ENCODE measurements at places on chromosomes 5 and 9.
A peak's percentile ranks its signal among the peaks of the same experiment; 100 is the strongest.

DNA sequence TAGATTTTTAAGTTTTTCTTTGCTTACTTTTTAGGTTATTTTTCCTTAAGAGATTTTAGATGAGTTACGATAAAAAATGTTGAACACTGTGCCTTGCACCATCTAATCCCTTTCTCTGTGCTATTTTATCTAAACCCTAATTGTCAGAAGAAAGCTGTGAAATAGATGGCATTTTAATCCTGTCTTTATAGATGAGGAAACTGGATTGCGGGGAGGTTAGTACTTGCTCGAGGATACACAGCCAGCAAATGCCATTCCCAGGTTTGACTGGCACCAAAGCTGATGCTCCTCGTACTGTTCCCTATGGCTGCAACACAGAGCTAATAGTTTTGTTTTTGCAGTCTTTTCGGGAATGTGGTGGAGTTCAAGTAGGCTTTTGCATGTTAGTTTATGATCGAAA lies 82.7 kb downstream of the ZSWIM6 start:
- DNase-seq = no peak

DNA sequence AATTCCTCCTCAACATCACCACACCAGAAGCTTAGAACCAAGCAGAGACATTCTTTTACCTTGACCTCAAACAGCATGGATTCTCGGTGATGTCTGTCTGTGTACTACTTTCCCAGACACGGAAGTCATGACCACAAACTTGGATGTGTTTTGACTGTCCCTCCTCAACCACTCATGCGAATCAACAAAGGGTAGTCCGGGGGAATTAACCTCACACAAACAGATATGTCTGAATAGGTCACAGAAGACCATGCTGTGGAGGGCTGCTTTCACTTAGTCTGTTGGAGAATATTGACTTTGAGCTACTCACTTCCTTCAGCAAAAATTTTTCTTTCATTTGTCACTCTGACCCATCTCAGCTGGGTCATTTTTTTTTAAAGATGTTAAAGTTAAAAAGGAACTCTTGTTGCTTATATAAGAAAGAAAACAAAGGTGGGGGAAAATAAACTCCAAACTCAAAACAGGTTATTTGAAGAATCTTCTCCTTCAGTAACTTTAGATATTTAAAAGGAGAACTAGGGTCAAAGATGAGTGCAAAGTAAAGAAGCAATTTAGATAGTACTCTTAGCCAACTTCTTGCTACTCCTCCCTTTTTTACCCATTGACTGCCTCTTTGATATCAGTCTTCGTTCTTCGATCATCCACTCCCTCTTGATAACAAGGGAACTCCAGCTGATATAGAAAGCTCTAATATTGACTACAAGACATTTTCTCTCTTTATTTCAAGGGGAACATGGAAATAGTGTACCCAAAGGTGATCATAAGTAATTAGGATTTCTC lies 343.4 kb upstream of the CDH6 start:
- DNase-seq = no peak

DNA sequence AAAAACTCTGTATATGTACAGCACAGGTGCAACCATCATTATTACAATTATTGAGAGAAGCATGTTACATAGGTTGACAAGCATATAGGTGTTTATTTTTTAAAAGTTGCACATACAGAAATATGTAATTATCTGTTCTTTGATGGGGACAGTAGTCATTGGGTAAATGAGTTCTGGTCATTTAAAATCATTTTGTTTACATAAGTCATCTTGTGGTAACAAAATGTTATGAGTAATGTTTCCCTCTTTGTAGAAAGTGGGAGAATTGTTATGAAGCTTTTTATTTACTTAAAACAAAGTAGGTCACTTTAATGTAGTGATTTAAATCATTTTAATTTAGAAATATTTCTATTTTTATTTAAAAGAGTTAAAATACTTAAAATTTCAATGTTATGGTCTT lies 33.8 kb upstream of the FBXL17 start:
- no peak for DNase-seq

GRCh38 chr5:33297760-33298216 lies 143.0 kb upstream of the TARS1 start:
- peak; percentile 50 for DNase-seq

DNA sequence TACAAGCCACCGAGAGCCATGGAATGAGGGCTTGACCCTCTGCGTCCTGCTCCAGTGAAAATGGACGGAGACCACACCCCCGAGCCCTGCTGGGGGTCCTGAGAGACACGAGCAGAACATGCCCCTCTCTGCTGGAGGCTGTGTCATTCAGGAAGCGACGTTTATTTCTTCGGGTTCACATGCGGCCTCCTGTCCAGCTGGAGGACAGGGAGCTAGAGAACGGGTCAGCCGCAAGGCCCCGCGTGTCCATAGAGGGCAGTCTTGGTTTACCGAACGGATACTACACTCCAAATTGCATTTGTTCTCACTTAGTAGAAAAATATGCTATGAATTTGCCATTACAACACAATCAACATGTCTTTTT lies 36.1 kb downstream of the MRPL36 start:
- no peak for DNase-seq

- no peak for DNase-seq
Measured at GRCh38 chr5:9626955-9627354, 3.2 kb downstream of the TAS2R1 start.

DNA sequence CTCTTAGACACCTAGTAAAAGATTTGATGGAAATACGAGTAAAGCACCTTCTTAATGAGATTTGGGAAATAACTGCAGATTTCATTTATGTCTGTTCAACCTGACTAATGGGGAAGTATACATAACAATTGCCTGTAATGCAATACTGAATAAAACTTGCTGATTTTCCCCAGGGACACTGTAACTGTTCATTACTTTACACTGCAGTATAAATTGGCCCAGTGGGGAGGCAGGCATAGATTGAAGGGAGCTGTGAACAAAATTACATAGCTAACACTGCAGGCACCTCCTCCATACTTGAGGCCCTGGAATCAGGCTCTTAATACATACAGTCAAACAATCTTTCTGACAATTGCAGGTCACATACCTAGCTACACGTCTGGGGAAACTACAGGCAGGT lies 216.2 kb downstream of the PTPRD start:
- DNase-seq = no peak

DNA sequence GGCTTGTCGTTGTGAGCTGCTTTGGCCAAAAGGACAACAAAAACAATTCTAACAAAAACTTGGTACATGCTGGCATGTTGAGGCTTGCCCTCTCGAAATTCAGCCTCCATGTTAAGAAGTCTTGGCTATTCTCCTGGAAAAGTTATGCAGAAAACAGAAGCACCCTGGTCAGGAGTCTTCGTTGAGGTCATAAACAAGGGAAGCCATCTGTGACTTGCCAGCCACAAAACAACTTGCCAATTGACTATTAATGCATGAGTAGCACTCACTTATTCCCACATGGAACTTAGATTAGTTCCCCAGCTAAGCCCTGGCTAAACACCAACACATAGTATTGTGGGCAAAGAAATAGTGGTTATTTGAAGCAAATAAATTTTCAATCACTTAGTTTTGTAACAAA lies 521.0 kb upstream of the CHD1 start:
- DNase-seq = no peak

DNA sequence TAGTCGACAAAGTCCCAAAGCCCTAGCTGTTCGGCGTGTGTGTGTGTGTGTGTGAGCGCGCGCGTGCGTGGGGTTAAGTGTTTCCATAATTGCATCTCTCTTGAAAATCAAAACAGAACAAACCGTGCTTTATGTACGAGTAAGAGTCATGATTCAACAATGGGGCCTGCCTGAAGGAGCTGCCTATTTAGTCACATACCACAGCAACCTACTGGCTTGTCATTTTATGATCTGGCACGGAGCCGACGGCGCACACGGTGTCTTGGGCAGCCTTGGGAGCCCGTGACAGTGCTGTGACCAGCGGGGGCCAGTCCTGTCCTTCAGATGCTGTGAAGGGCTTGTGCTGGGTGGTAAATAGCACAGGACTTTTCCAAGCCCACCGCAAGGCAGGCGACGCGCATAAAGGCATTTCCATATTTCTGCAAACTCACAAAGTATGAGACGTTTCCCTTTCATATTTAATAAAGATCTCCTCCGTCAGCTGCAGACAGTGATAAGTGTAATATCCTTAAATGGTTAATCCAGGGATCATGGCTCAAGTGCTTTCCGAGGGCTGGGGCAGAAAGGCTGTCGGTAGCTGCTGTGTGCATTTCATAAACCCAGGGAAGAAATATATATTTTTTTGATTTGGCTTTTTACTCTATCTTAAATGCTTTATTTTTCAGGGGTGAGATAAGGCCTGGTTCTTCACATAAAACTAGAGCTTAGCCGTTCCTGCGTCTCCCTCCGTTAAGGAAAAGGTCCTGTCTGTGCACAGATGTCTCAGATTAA lies 270.2 kb upstream of the IRX1 start:
- DNase-seq = no peak

All from H1 (cell line).